ENCODE measurements at places on chromosomes 3 and 15.

DNA sequence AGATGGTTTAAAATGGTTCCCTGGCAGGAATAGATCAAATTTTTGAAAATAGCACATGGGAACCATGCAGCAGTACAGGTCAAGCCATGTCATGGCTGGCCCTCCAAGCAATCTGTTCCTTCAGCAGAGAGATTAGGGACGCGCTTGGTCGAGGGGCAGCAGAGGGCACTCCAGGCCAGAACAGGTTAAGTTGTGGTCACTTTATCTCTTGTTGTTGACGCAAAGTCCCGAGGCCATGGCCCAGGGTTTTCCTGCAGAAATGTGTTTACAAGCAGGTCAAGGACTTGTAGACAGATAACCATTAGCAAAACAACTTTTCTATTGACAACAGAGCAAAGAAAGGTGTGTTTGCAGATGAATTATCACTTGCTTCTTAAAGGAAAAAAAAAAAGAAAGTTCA, 570.0 kb upstream of the NR2F2 start:
- peak; percentile 37 for DNase-seq

- DNase-seq: no peak
These were observed 146.1 kb upstream of the SLC24A5 start for GRCh38 chr15:47974724-47975123.

DNA sequence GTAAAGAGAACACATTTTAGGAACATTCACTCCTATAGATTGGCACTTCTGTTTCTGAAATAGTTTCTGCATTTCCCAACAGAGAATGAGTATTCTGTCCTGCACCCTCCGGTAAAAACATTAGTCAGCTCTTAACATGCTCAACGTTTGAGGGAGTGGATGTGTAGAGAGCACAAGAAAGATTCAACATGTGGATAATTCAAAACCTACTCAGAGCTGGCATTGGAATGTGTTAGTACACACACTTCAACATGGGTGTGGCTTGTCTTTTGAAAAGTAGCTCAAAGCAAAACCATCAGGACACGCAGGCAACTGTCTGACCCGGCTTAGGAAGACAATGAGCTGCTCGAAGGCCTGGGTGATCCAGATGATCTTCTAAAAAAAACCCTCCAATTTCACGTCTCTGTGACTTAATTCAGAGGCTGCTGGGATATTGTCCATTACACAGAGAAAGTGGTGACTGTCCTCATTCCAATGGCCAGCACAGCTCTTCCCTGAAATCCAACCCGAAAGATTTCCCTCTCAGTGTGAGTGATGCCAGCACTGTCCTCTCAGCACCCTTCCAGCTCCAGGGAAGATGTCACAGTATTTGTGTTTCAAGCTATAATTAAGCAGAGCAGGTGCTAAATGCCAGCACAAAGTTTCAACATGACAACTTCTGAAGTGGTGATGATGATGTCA, 18.1 kb downstream of the FBN1 start:
- no peak for DNase-seq

DNA sequence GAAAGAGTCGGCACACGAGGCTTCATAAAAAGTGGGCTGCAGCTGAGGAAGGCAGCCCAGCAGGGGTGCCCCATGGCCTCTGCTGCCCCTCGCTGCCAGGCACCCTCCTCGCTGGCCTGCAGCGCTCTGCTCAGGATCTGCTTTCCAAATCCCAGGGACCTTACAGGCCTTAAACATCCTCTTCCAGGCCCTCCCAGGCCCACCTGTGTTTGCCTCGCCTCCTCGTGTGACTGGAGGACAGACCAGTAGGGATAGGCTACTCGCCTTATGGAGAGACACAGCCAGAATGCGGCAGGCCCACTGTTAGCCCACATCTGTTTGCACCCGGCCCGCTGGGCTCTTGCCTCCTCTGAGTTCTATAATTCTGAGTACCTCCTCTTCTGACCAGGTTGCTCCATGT, 124.5 kb upstream of the PLXNA1 start:
- DNase-seq: peak; percentile 27

DNA sequence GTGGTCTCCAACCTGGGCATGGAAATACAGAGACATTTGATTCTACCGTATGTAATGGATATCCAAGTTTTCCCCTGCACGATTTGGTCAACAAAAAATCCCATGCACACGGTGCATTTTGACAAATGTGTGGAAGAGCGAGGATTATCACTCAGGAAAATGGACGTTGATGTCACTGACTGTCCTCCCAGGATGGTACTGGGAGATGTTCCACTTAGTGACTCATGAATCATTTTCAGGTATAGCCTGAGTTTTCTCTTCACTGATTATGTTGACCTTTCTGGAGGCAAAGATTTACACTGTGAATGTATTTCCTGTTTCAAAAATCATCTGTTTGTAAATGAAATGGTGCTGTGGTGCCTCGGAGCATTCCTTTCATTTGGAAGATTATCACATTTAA, 596.7 kb upstream of the ADAMTS9 start:
- no peak for DNase-seq

- DNase-seq: peak; percentile 59
These were observed 47.7 kb downstream of the PXYLP1 start for GRCh38 chr3:141279077-141279967.

DNA sequence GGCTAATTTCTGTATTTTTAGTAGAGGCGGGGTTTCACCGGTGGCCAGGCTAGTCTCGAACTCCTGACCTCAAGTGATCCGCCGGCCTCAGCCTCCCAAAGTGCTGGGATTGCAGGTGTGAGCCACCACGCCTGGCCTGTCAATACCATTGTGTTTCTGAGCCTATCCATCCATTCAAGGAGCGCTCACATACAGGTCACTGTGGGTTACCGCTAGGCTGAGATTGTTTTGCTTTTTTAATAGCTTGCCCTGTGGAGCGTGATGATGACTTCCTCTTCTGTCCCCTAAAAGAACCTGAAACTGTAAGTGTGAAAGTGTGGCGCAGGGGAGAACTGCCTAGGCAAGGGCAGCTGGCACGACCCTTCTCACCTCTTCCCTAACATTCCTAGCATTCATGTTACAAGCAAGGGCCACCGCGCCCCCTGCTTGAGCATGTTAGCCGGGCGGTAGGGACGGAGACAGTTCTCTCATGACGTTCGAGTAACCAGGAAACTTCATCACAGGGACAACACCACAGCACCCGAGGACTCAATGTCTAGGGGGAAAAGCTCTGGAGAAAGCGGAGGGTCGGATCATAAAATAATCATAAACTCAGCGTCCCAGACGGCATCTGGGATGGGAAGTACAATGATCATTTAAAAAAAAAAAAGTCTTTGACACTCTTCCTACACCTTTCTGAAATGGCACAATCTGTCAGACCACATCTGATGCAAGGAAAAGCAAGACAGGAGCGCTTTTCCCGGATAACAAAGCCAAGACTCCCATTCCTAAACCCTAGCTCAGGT, 790 bp downstream of the LAMP3 start:
- DNase-seq: peak; percentile 67

DNA sequence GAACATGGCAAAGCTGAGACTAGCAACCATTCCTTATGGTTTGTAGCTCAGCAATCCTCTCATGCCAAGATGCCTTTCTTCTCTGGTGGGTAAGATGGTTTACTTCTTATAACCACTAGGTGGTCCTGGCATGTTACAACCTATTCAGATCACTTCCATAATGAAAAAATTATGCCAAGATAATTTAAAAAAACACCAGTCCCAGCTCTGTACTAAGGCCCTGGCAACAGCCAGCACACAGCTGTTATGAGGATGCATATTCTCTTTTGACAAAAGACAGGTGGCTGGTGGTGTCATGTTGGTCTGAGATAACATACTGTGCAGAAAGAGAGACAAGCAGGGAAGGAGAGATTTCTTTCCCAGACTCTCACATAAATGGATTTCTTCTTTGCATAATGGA, 65.7 kb upstream of the FRMD4B start:
- no peak for DNase-seq

DNA sequence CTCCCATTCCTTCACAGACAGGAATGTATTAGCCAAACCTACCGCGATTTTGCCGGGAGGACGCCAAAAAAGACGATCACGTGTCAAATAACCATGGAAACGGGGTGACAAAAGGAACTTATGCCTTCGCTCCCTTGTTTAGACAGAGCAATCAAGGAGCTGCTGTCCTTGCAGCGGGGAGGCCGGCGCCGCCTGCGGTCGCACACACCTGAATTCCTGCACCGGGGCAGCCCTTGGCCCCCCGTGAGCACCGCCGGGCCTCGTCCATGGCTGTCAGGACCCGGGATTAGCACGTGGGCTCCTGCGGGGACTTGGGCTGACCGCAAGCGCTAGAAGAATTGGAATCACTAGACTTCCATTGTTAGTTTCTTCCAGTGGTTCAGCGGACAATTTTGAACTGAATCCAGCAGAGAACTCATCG, 193.1 kb downstream of the SHQ1 start:
- peak; percentile 87 for DNase-seq

- DNase-seq: no peak
These were observed 87.1 kb downstream of the RGMA start for GRCh38 chr15:93001881-93002280.

DNA sequence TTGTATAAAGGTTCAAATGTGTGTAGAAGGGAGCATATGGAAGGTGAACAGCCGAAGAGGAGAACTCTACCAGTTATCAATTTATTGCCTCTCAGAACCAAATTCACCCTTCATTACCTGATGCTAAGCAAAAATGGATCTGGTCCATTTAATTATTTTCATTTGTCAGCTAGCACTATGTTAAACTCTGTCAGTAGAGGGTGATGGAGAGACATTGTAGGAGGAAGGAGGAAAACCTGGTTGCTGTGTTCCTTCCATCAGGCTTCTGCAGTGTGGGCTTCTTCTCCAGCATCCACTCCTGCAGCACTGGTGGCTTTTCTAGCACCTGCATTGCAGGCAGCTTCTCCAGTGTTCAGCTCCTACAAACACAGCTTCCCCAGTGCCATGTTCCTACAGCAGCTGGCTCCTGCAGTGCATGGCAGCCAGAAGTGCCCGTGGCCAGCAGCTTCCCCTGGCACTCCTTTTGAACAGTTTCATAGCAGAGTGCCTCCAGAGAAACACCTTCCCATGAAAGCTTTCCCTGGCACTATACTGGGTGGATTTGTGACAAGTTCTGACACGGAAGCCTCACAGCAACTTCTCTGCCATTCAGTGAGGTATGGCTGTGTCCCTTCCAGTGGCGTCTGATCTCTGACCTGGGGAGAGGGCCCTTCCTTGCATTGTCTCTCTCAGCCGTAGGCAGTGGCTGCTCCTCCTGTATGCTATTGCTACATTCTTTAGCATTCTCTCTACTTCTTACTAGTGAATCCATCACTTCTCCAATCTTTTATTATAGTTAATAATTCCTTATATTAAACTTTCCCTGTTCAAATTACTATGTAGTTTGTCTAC, 14.6 kb upstream of the IL17RD start:
- no peak for DNase-seq

DNA sequence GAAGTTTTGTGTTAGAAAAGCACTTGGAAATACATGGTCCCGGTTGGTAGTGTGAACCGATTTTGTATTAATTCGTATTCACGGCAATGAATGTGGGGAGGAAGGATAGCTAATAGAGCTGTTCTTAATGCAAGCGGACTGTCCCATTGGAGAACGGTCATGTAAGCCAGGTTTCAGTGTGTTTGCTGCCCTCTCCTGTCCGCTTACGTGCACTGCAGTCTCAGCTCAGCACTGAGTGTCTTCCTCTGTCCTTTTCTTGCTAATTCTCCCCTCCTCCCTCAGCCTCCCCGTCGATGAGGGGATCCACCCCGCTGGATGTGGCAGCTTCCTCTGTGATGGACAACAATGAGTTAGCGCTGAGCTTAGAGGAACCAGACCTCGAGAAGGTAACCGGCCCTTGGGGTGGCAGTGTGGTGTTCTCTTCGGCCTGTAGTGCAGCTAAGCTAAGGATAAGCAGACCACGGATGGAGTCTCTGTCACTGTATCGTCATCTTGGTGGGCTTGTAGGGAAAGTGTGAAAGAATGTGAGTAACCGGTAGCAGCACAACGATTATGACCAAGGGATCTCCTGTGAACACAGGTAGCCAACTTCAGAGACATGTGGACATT, 267.5 kb upstream of the CHRM5 start:
- peak; percentile 75 for DNase-seq

All from iPS-NIHi11 (cell line).